Substantia nigra (tissue), 51 donors: ENCODE measurements at places on chromosomes 4 and X.

GRCh38 chr4:70110917-70111316 lies 43.1 kb upstream of the PRR27 start:
- no peak for DNase-seq

DNA sequence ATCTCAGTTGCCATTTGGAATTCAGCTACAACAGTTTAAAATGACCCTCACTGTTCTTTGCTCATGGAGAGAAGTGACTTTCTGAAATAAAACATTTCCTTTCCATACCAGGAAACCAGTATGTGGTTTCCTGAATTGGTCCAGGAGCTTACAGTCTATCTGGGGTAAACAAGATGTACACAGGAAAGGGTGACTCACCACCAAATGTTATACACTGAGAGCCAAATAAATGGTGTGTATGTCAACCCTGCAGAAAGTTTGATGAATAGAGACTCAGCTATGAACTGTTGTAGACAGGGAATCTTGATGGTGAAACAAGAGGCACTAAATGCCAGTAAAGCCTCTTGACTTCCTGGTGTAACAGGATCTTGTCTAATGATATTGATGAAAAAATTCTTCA lies 100.4 kb downstream of the HS6ST2 start:
- no peak for DNase-seq

- no peak for DNase-seq
These were observed 61.1 kb upstream of the STS start for GRCh38 chrX:7086384-7086783.

DNA sequence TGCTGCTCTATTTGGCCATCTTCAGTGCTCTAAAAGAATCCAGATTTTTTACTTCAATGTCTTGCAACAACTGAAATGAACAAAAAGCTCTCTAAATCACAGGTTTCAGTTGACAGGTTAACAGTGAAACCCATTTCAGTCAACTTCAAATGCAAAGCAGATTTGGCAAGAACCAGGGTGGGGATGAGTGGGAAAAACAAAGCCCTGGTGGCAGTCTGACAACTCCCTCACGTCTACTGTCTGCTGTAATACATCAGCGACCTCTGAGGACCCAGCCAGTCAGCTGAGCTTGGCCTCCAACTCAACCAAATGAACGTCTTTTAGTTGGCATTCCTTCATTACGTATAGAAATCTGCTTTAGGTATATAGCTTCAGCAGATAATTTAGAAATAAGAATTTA lies 95.8 kb downstream of the COL25A1 start:
- no peak for DNase-seq

- no peak for DNase-seq
These were observed 79.2 kb upstream of the BOD1L1 start for GRCh38 chr4:13706716-13707115.

DNA sequence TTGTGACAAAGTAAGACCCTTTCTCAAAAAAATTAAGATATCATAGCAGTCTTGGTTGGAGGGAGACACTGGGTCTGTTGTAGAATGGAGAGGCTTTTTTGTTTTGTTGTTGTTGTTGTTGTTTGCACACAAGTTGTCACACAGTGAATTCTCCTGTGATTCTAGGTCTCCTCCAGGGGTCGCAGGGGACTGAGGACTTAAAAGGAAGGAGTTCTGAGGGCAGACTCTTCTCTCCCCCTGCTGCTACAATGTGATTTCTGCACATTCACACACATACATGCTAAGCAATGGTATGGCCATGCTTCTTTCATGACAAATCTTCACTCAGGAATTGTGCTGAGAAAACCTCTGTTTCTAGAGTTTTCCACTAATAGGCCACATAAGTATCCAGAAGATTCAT lies 71.1 kb downstream of the ZNF732 start:
- DNase-seq, result no peak

- no peak for DNase-seq
These were observed 2.5 kb downstream of the CYBB start for GRCh38 chrX:37782359-37782758.

DNA sequence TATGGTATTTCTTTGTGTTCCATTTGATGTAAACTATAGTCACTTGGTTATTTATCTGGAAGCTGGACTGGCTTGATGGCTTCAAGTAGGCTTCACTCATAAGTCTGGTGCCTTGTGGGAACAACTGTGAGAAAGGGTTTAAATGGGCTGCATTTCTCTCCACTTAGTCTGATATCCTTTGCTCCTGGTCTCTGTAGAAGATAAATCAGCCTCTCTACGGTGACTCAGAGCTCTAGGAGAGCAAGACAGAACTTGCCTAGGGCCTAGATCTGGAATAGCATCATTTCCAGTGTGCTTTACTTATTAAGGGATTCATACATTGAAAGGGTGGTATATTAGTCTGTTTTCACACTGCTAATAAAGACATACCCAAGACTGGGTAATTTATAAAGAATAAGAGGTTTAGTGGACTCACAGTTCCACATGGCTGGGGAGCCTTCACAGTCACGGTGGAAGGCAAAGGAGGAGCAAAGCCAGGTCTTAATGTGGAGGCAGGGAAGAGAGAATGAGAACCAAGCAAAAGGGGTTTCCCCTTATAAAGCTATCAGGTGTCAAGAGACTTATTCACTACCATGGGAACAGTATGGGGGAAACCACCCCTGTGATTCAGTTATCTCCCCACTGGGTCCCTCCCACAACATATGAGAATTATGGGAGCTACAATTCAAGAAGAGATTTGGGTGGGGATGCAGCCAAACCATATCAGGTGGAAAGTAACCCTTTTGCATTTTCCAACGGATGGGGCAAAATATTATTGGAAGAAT lies 1746.4 kb upstream of the PCDH7 start:
- no peak for DNase-seq

DNA sequence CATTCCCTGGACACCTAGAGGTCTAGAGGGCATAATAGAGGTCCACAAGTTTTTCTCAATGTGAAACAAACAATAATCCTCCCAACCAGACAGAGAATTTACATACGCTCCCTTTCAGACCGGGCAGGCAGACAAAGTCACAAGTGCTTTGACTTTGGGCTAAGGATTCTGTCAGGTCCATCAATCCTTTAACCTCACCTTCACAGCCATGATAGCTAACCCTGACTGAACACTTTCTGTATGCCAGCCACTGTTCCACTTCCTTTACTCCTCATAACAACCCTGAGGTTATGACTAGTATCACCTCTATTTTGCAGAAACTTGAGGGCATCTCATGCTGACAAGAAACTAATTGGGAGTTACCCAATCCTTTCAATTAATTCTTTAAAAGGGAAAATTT lies 118.8 kb upstream of the AFF2 start:
- no peak for DNase-seq

- DNase-seq, result no peak
These were observed 180.7 kb upstream of the PGRMC2 start for GRCh38 chr4:128468123-128468989.

- no peak for DNase-seq
These were observed 49.9 kb upstream of the MND1 start for GRCh38 chr4:153294631-153295030.

GRCh38 chr4:153816542-153816941 lies 27.7 kb upstream of the SFRP2 start:
- no peak for DNase-seq

DNA sequence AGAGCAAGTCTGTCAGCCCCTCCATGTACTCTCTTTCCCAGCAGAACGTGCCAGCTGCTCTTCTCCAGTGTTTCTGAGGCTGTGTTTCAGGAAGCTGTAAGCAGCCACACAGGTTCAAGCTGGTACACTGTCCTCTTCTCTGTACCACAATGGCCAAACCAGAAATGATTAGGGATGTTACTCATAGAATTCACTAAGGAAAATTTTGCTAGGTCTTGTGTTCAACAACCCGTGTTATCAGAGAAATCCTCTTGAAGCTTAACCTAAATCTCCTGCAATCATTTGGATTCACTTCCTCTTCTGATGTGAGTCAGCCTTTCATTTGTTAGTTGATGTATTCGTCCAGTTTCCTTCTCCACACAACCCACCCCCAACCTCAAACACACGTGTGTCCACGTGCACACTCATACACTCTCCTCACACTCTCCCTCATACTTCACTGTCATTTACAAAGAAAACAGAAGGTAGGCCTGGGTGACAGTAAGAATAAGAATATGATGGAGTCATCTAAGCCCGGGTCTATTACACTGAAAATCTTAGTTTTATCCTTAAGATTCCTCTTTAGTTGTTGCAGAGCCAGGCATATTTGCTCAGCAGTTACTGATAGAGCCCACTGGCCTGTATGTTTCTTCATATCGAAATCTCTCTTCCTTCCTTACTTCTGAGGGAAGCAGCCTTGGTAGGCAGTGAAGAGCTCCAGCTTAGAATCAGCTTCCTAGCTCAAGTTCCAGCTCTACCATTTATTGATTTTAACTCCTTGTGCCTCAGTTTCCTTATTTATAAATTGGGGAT lies 63.4 kb downstream of the DCUN1D4 start:
- DNase-seq, result peak; percentile 9

GRCh38 chr4:100087743-100088142 lies 102.5 kb downstream of the DDIT4L start:
- no peak for DNase-seq

GRCh38 chrX:72687396-72687795 lies 26.7 kb downstream of the PHKA1 start:
- DNase-seq, result no peak

GRCh38 chr4:82865592-82865991 lies 25.4 kb downstream of the SEC31A start:
- DNase-seq, result no peak

GRCh38 chr4:114729068-114729738 lies 130.6 kb downstream of the UGT8 start:
- DNase-seq, result no peak

DNA sequence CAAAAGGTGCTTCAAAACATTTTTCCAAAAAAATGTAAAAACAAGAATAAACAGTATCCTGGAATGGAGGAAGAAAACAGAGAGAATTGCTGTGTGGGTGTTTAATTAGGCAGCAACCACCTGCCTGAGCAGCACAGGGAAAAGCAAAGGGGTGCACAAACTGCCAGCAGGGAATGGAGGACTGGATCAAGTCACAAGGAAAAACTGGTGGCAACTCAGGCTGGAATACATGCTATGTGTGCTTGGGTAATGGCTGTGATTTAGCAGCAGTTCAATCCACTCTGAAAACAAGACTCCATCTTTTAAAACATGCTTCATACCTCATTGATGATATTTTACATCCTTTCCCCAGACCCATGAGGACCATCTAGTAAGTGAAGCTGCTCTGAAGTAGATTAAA lies 179.5 kb downstream of the HS6ST2 start:
- no peak for DNase-seq

DNA sequence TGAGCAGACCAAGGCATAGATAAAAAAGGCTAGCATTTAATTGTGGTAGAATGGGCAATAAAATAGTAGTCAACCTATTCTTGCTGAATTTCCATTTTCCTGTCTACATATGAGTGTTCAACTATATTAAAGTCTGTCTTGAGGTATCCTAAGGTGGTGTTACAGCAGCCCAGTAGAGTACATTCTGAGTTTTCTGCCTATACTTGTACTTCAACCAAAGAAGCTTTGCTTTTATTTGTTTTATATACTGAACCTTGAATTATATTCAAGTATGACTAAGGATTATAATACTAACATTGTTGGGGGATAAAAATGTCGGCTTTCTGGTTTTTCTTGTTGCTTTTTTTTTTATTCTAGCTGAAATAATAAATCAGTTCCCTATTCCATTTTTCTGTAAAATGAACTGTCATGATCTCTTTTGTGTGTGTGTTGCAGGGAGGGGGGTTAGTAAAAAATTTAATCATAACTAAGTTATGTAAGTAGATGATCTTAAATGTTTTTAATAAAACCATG lies 106.7 kb downstream of the PDLIM5 start:
- no peak for DNase-seq

DNA sequence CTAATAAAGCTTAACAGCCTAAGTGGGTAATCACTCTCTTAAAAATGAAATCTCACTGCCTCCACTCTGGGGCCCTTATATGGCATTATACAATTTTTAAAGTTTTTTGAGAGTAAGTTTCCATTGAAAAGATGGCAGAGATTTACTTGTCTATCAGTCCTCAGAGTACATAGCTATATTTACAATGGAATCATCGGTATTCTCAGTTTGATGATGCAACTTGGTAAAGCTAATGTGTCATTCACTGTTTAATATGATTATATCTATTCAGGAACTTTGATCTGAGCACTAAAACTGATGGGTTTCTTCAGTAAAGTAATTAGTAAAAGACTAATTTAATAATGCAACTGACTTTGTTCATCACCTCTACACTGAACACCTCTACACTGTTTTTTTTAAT lies 51.6 kb downstream of the CT47B1 start:
- no peak for DNase-seq

- DNase-seq, result no peak
These were observed 171.0 kb upstream of the TBL1X start for GRCh38 chrX:9293903-9294302.

DNA sequence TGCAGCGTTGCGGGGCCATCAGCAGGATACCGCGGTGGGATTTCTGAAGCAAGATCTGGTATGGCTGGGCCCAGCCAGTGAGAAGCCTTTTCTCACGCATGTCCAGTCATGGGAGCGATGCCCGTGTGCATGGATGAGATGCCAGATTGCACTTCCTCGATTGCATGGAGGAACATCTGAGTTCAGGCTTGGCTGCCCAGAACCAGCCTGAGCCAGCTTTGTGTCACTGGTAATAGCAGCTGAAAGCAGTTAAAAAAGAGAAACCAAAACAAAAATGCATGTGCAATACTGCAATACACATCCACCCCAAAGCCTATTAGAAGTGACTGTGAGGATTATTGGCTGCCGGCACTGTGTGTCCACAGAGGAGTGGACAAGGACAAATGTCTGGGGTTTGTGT lies 59.3 kb downstream of the PSAPL1 start:
- no peak for DNase-seq

DNA sequence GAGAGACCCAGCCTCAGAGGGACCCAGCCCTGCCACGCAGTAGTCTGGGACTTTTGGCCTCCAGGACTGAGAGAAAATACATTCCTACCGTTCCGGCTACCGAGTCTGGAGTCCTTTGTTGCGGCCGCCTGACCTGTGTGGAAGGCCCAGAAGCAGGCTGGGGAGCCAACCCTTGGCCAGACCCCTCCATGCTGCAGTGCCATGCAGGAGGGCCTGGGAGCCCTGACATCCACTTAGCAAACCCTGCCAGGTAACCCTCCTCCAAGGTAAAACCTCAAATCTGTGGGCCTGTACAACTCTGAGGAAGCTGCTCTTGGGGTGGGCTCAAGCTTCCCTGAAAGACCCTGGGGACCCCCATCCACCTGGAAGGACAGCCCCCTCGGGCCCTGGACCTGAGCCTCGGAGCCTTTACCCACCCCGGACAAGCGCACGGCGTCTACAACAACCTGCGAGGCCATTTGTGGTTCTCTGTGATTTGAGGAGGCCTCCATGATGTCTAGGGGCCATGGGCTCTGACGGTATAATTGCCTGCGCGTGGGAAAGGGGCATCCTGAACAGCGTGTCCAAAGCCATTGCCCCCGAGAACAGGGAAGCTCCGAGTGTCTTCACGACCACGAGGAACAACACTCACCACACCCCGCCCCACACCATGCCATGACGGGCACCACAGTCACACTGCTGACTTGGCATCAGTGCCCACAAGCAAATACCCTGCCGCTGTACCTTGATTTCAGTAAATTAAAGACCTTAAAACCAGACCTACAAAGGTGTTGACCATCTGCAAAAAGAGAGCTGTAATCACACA lies 58.7 kb downstream of the ZFYVE28 start:
- DNase-seq, result no peak
